Activated T-cell treated with anti-CD3 and anti-CD28 coated beads for 24 hours (primary cell): ENCODE measurements at places on chromosomes 6 and 20.

GRCh38 chr6:20778912-20779311 is 244.7 kb downstream of the CDKAL1 start:
- DNase-seq = no peak

GRCh38 chr6:26362093-26362835 is 2.7 kb upstream of the BTN3A2 start:
- no peak for DNase-seq

GRCh38 chr6:25175681-25176080 is 103.5 kb upstream of the CARMIL1 start:
- no peak for DNase-seq

DNA sequence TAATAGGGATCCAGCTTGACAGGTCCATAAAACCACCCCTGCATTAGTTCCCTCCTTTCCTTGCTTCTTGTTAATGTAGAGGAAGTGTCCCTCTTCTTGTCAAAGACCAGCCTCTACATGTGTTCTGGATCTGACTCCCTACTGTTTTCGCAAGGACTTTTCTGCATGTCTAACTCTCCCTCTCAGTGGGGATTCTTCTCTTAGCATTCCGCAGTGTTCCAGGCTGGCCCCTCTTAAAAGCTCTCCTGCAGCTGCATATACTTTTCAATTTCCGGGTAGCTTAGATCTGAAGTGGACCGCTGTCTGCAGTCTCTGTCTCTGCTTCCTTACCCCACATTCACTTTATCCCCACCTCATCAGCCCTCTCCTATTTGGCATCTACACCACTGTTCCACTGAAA is 96.1 kb upstream of the MAN1A1 start:
- DNase-seq = no peak

GRCh38 chr6:35497571-35498421 is 917 bp upstream of the TEAD3 start:
- DNase-seq = peak; percentile 33
